ENCODE measurements at places on chromosomes 13 and 19.

GRCh38 chr13:97205982-97206381 is 16.2 kb upstream of the MBNL2 start:
- DNase-seq, result peak; percentile 50

DNA sequence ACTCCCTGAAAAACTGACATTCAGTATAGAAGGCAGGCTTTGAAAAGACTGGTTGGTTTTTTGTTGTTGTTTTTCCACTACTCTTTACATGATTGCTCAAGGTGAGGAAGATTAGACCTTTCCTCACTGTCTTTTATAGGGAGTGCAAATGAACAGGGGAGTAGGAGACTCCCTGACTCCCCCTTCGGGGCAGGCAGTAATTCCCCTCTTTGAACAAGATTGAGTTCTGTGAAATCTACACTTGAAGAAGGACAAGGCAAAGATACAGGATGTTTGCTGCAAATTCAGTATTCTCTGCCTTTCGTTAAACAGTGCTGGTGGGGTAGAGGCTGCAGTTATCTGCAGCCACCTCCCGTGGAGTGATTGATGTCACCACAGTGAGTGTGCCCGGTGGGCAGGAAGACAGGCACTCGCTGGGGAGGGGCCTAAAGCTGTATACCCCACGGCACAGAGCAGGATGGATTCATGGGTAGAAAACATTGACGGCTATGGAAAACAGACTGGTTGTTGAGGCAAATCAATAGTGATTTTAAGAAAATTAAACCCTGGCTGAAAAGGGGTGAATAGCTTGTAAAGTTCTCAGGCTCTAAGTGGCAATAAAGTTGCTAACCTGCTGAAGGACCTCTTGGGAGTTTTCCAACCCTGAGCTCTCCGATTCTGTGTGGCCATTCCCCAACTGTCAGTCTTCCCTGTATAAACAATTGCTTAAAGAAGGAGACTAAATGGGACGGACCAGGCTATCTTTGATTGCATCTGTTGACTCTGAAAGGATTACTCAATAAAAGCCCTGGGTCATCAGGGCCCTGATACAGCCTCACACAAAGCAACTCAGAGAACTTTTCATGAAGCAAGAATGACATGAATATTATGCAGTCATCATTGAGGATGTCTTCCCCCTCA is 308.3 kb downstream of the TBC1D4 start:
- peak; percentile 33 for DNase-seq

DNA sequence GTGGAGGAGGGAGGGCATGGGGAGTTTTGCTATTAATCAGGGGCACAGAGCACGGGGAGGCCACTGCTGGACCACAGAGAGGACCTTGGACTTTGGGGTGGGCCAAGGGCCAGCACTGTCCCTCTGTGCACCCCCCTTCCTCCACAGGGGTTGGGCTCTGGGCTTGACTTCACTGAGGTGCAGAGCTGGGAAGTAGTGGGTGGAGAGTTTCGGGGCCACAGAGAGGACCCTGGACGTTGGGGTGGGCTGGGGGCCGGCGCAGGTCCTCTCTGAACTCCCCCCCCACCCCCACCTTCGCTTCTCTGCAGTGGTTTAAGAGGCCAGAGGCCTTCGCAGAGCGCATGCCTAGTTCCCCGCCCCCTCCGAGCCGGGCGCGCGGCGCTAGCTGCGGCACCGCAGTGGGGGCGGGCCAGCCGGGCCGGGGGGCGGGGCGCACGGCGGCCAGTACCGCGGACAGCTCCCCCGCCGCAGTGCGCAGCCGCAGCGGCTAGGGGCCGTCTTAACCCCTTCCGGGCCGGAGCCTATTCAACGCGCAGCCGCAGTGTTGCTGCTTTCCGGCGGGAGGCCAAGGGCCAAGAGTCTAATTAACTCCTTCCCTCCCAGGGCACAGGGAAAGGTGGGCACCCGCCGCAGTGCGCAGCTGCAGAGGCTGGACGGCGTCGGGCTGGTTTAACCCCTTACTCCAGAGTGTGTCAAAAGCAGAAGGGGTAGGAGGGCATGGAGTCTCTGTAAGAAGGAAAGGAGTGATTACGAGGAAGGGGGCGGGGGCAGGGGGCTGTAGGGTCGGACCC is 3.7 kb downstream of the KCNC3 start:
- DNase-seq, result peak; percentile 25

DNA sequence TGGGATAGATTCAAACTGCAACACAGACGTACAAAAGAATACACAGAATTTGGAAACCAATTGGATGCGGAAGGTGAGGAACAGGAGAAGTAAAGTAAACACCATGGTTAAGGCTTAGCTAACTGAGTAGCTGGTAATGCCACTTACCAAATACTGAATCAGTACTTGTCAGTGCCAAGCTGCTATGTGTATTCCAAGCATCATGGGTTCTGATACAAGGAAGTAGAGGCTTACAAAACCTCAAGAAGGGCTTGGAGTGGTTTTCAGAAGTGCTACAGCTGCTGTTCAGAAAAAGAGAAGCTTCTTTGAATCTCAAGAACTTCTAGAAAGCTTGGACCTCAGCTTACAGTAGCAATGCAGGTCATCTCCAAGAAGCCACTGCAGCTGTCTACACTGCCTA is 35.9 kb upstream of the DCT start:
- DNase-seq, result no peak

DNA sequence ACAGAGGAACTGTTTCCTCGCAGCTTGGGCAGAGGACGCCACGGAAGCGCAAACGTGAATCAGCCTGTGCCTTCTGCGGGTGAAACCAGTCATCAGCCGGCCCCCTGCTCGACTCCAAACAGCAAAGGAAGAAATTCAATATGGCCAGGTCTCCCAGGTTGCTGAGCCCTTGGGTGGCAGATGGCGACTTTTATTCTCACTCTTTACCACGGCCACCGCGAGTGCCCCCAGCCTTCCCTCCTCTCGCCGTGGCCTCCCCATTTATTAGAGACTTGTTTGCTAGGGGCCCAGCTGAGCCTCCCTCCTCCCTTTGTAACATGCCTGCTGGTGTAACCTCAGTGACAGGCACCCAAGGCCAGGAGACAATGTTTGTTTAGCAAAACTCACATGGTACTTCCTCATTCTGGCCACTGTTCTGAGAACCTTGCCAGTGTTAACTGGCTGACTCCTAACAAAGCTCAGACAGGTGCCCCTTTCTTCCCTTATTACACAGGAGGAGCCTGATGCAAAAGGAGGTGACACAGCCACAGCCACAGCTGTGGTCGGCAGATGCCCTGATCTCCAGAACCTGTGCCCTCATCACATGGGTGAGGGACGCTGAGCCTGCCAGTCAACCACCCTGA is 5.8 kb downstream of the RAB20 start:
- no peak for DNase-seq

GRCh38 chr19:33374236-33374714 is 766 bp downstream of the CEBPG start:
- peak; percentile 30 for DNase-seq

DNA sequence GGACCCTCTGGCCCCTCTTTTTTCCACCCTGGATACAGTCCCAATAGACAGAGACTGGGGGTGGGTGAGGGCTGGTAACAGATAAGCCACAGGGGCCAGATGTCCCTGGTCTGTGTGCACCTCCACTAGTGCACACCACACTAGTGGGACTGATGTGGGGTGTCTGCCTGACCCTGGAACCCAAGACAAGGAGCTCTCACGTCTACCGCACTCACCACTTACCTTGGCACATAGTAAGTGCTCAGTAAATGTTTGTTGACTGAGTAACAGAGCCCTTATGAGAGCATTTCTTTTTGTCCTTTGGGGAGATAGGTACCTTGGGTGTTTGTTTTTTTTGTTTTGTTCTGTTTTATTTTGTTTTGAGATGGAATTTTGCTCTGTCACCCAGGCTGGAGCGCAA is 23.1 kb upstream of the ZNF414 start:
- DNase-seq, result no peak

GRCh38 chr19:38763795-38764220 is 9.5 kb downstream of the LGALS7 start:
- no peak for DNase-seq

DNA sequence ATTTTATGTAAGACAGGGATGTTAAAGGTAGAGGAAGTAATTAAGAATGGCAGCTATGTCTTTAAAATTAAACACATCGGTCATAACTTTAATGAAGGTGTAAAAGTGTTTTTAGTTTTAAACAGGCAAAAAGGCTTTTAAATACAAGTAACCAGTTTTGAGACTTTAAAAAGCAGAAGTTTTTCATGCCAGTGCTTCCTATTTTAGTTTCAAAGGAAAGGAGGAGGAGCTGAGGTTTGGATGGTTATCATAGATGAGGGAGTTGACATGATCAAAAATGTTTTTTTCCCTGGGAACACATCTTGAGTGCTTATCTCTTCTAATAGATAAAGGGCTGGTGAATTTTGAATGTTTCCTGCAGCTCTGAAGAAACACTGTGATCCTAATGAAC is 42.9 kb downstream of the LRCH1 start:
- DNase-seq, result no peak

DNA sequence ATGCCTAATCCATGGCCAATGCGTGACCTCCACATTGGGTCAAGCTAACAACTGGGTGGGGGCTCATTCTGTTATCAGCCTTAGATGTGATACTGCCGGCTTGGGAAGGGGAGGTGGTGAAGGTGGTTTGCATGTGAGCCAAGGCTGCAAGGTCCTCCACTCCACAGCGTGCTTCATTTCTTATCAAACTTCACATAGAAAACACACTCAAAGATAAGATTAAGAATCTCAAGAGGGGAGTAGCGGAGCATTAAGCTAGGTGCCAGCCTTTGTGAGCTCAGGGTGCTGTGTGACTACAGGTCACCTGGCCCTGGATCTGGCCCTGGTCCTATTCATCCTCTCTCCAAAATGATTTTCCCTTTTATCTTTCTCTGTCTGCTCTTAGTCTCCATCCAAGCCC is 13.3 kb upstream of the ARGLU1 start:
- no peak for DNase-seq

DNA sequence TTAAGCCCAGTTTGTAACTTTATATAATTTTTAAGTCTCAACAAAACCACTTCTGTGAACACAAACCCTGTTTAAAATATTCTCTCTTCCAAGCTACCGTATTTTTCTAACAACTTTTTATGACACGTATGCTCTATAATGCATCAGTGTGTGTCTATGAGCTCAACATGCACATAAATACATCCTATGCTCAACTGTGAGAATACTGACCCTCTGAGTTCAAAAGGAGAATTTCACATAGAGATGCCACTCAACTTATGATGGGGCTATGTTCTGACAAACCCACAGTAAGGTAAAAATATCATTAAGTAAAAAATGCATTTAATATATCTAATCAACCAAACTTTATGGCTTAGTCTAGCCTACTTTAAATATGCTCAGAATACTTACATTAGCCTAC is 1139.7 kb upstream of the SPRY2 start:
- no peak for DNase-seq

Data from fibroblast of skin of back (primary cell).